ENCODE measurements at places on chromosomes 7 and 10.

DNA sequence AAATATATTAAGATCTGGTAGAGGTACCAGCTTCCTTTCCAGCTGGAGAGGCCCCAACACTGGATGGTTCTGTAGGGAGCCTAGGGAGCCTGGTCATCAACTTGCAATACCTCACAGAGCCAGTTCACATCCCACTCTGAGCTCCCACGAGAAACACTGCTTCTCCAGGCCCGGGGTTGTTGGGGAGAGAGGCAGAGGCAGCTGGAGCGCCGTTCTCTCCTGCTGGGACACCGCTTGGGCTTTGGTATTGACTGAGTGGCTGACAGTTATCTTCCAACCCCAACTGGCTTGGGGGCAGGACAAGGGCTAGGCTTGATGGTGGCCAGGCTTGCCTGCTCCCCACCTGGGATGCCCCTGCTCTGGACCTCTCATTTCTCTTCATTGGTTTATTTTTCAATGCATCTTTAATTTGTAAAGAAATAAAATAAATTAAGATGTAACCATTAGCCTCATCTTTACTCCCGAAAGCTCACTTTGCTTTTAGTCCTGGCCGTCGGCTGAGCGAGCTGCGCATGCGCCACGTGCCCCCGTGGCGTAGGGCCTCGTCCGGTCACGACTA, 10.0 kb upstream of the CHCHD1 start:
- DNase-seq = peak; percentile 65

DNA sequence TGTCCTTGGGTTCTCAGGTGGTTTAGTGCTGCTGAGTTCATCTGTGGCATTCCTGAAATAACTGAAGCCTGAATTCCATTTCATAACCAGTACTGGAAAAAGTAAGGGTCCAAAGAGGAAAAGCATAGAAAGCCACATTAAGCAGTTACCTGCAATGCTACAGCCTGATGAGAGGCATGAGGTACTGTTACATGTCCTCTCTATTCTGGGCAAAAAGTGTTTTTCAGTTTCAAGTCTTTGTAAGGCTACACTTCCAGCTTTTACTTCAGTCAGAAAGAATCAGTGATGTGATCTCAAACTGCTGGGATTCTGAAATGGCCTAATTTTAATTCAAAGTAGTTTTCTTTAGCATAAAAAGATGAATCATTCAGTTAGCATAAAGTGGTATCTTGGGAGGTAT, 369.5 kb downstream of the PHF14 start:
- no peak for DNase-seq

DNA sequence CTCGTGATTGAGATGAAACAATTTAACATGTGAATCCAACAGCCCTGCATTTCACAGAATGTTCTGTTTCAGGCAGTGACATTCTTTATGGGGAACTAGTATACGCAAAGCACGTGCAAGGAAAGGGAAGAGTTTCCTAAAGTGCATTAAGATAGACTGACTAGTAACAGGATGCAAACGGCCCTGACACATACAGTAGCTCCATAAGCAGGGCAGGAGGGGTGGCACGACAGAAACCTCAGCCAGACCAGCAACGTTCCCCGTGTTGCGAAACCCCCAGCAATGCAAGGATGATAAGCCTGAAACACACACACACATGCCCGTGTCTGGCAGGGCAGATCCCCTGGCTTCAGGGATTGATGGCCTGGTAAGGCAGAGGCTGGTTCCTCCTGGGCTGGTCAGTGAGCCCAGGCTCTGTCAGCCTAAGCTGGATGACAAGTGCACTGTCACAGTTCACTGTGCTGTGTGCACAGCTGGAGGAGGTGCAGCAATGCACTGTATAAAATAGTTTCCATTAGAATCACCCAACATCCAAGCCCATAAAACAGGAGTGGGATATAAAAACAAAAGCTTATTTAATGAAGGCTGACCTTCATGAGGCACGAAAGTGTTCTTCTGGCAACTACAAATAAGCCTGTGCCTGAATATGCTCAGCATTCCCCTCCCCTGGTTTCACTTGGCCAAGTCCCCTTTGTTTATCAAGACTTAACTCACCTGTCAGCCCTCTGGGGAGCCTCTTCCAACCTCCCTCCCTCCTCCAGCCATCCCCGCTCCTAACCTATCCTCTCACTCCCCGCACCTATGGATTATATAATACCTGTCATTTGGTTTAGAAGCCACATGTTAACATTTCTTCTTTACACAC, 88.8 kb downstream of the GSAP start:
- no peak for DNase-seq

GRCh38 chr7:14937581-14937980, 35.0 kb upstream of the DGKB start:
- no peak for DNase-seq

GRCh38 chr7:156487811-156488533, 152.6 kb upstream of the RNF32 start:
- no peak for DNase-seq

DNA sequence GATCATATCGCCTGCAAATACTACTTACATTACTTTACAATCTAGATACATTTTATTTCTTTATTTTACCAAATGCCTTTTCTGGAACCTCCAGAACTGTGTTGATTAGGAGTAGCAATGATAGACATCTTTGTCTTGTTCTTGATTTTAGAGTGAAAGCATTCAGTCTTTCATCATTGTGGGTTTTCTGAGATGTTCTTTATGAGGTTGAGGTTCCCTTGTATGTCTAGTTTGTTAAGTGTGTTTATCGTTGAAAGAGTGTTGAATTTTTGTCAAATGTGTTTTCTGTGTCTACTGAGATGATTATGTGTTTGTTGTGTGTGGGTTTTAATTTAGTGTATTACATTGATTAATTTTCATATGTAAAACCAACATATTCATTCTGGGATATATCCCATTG, 17.1 kb downstream of the SEPTIN7 start:
- DNase-seq = no peak

DNA sequence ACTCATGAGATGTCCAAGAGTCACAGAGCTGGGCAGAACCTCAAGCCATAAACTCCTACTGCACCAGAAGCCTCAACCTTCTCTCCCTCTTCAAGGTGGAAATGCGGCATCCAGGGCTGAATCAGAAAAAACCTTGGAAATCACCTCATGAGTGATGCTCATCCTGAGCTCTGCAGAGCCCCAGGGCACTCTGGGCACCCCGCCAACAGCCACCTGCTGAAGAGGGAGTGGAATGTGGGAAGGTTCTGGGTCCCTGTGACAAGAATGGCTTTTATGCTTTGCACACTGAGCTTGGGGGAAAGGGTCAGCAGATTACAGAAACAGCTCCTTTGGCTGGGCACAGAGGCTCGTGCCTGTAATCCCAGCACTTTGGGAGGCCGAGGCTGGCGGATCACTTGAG, 18.8 kb downstream of the NUDT1 start:
- no peak for DNase-seq

- DNase-seq = no peak
Measured at GRCh38 chr10:100551738-100552137, 16.0 kb downstream of the HIF1AN start.

DNA sequence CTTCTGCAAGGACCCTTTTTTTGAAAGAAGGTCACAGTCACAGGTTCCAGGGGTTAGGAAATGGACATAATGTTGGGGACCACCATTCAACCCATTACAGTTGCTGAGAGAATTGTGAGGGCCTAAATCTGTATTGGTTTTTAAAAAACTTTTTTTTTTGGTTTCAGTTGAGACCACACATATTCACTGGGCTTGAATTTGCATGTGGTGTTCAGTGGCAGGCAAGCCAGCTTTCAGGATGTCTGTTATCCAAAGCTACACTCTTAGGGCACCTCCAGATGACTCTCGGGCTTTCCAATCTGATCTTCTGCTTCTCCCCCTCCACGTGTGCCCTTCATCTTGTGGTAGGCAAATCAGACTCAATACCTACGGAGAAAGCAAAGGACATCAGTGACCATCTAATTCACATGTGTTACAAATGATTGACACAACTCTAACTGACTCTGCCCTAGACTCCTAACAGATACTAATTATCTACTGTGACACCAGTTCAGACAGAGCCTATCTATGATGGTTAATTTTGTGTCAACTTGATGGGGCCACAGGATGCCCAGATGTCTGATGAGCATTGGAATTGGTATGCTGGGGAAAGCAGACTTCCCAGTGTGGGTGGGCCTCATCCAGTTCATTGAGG, 93.3 kb upstream of the ELMO1 start:
- DNase-seq = no peak

DNA sequence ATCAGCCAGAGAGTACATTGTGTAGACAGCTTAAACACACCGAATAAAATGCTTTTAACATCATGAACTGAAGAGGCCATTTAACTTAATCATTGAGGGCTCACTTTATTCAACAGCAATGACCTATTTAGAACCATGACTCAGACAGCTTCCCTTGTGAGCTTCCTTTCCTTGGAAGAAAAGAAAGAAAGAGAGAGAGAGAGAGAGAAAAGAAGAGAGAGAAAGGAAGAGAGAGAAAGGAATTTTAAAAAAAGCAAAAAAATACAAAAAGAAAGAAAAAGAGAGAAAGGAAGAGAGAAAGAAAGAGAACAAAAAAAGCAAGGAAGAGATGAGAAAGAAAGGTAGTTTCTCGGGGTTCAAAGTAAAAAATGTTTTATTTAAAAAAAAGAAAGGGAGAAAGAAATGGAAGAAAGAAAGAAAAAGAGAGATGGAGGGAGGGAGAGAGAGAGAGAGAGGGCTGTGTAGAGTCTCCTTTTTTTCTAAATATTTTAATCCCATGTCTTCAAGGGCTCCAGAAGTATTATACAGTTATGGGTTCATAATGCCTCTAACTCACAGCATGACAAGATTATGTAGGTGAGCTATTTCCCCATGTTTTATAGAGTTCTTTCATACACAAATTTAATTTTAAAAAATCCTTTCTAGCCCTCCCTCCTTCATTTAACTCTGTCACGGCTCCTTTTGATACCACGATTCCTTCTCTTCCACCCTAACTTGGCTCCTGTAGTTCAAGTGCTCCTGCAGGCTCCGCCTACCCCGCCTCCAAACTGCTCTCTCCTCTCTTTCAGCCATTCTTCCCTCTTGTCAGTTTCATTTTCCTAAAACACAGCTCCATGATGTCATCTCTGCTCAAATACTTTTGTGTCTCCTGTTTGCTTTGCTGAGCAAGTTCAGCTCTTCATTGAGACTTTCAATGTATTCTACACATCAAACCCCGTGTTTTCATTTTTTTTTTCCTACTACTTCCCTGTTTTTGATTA, 85.5 kb downstream of the PRTFDC1 start:
- DNase-seq = peak; percentile 63

DNA sequence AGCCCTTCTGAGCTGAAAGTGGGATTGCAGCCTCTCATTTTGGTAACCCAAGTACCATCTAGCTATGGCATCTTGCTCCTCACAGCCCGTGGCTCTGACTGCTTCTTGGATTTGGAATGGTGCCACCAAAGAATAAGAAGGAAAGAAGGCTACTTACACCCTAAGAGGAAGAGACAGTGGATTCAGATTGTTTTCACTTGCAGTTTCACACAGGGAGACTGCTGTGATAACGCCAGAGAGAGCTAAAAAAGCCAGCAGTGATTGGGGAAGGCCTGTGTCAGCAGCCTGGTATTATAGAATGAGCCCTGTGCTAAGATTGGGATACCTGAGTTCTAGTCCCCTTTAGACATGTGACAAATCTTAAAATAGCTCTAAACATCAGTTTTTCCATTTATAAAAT, 3.6 kb upstream of the LRRC4 start:
- no peak for DNase-seq

Data from NCI-H2227 treated with DMSO at 0.1 percent for 48 hours (cell line).